ENCODE measurements at places on chromosomes 5 and 9. TPM values are rescaled to one million over a fixed set of nuclear protein-coding genes. Genes with fewer than 3 reads are reported as not detected.

The NOXA1 gene
- 1.4 TPM for total RNA-seq

The IDNK gene
- 5.9 TPM for total RNA-seq

The LECT2 gene
- not detected for total RNA-seq

The B4GALT1 gene
- 173 TPM for total RNA-seq

The S100Z gene
- not detected for total RNA-seq

The AQP7 gene
- 0.31 TPM for total RNA-seq

The MARCOL gene
- not detected for total RNA-seq

The SHISAL2B gene
- not detected for total RNA-seq

The SLC34A1 gene
- not detected for total RNA-seq

The DMRT3 gene
- total RNA-seq = not detected

The DAB2IP gene
- 14.0 TPM for total RNA-seq

The GPR150 gene
- 0.08 TPM for total RNA-seq

The PGM5 gene
- total RNA-seq = not detected

The TPPP gene
- total RNA-seq = 5.3 TPM

The SLC6A7 gene
- total RNA-seq = 0.02 TPM

The INPP5E gene
- total RNA-seq = 18.2 TPM

The CCL27 gene
- total RNA-seq = not detected

The INSL6 gene
- not detected for total RNA-seq

The TAF11L5 gene
- not detected for total RNA-seq

The EEIG1 gene
- 68.8 TPM for total RNA-seq

The HNRNPA0 gene
- 52.3 TPM for total RNA-seq

The VCP gene
- 293 TPM for total RNA-seq

The SLC6A19 gene
- not detected for total RNA-seq

The HAVCR2 gene
- total RNA-seq = 0.38 TPM

The SLC1A1 gene
- total RNA-seq = 1.8 TPM

The ADAMTS16 gene
- total RNA-seq = 1.8 TPM

The TAF11L14 gene
- total RNA-seq = not detected

The KIF4B gene
- total RNA-seq = 0.04 TPM

The TMEM215 gene
- total RNA-seq = not detected

The SH3TC2 gene
- 0.29 TPM for total RNA-seq

The PTPDC1 gene
- 4.3 TPM for total RNA-seq

The SPINK7 gene
- not detected for total RNA-seq

The FAM169A gene
- 8.8 TPM for total RNA-seq

The PPP3R2 gene
- not detected for total RNA-seq

The ALAD gene
- 14.7 TPM for total RNA-seq
